Posterior vena cava (tissue), 2 donors: ENCODE measurements at places on chromosomes 3 and 15. TPM values are rescaled to one million over a fixed set of nuclear protein-coding genes. Genes with fewer than 3 reads are reported as not detected.

CDCP1 gene
- total RNA-seq, result 4.8 TPM

TPRG1 gene
- 14.2 TPM for total RNA-seq

LRRC31 gene
- total RNA-seq, result not detected

PRR20G gene
- not detected for total RNA-seq

GOLGA8H gene
- 0.52 TPM for total RNA-seq

CEMIP gene
- total RNA-seq, result 0.14 TPM

HYKK gene
- total RNA-seq, result 4.2 TPM

LRRC3B gene
- total RNA-seq, result not detected

CLDN18 gene
- total RNA-seq, result not detected

RLBP1 gene
- not detected for total RNA-seq

STAB1 gene
- 498 TPM for total RNA-seq

GCSAM gene
- 0.29 TPM for total RNA-seq

PARP6 gene
- 57.0 TPM for total RNA-seq

SUSD5 gene
- 4.0 TPM for total RNA-seq

STRA6 gene
- not detected for total RNA-seq

DNAH12 gene
- 0.19 TPM for total RNA-seq

UBAP1L gene
- 3.7 TPM for total RNA-seq

NLGN1 gene
- 11.5 TPM for total RNA-seq

ZNF660 gene
- 7.7 TPM for total RNA-seq

NUP210 gene
- 2.5 TPM for total RNA-seq

LMAN1L gene
- total RNA-seq, result not detected

SLC9C1 gene
- total RNA-seq, result 1.4 TPM

AGBL1 gene
- not detected for total RNA-seq

FBXW12 gene
- not detected for total RNA-seq

COPB2 gene
- 112 TPM for total RNA-seq

TEX55 gene
- total RNA-seq, result not detected

KBTBD8 gene
- total RNA-seq, result 1.9 TPM

LRCH3 gene
- total RNA-seq, result 58.7 TPM

C15orf61 gene
- total RNA-seq, result 5.2 TPM

REC114 gene
- total RNA-seq, result not detected

IGSF11 gene
- 0.46 TPM for total RNA-seq

TRNT1 gene
- total RNA-seq, result 23.6 TPM

IGF2BP2 gene
- total RNA-seq, result 4.1 TPM

BLM gene
- total RNA-seq, result 3.1 TPM

TNFSF10 gene
- total RNA-seq, result 17.3 TPM

ZFYVE19 gene
- total RNA-seq, result 8.6 TPM

PPP1R14D gene
- not detected for total RNA-seq

OCA2 gene
- total RNA-seq, result 1.4 TPM

CCDC14 gene
- total RNA-seq, result 21.5 TPM
